Neuronal stem cell (in vitro differentiated cells): ENCODE measurements at places on chromosomes 7 and 10.

- DNase-seq, result no peak
Measured at GRCh38 chr10:114384181-114384580, 20.1 kb downstream of the AFAP1L2 start.

- DNase-seq, result no peak
Measured at GRCh38 chr7:100685631-100686145, 8.4 kb downstream of the GIGYF1 start.

DNA sequence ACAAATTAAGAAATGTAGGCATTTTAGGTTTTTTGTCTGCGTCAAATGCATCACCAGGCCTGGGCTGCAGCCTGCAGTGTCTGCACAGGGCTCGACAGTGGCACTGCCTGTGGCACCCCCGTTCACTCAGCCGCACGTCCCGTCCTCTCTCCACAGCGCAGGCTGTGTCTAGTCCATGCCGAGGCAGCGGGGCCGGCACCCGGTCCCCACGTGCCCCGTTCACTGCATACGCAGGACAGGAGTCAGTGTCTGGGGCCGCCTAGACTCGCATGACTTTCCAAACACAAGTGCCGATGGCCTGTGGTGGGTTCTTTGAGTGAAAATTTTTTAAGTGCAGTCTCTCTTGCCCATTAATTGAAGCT, 446.4 kb downstream of the PTPRN2 start:
- no peak for DNase-seq

GRCh38 chr10:48657416-48657815, 27.3 kb upstream of the WDFY4 start:
- DNase-seq, result no peak

GRCh38 chr7:50216626-50217025, 87.9 kb upstream of the IKZF1 start:
- no peak for DNase-seq

DNA sequence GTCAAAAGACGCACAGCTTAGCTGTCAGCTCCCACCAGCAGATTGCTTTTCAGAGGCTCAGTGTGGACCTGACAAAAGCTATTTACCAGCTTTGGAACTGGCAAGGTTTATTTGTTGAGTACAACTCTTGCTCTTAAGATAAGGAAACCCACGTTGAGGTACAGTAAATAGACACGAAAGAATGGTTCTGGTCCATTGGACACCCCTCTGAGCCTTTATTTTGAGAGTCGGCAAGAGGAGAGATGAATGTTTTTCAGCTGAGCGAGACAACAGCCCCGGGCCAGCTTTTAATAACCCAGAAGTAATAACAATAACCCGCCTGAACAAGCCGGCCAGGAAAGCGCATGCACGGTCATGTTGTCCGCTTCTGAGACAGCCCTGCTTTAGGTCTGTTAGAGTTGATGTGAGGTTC, 49.0 kb downstream of the WNT2 start:
- DNase-seq, result no peak

GRCh38 chr7:25493805-25494366, 265.6 kb upstream of the NPVF start:
- DNase-seq, result no peak

DNA sequence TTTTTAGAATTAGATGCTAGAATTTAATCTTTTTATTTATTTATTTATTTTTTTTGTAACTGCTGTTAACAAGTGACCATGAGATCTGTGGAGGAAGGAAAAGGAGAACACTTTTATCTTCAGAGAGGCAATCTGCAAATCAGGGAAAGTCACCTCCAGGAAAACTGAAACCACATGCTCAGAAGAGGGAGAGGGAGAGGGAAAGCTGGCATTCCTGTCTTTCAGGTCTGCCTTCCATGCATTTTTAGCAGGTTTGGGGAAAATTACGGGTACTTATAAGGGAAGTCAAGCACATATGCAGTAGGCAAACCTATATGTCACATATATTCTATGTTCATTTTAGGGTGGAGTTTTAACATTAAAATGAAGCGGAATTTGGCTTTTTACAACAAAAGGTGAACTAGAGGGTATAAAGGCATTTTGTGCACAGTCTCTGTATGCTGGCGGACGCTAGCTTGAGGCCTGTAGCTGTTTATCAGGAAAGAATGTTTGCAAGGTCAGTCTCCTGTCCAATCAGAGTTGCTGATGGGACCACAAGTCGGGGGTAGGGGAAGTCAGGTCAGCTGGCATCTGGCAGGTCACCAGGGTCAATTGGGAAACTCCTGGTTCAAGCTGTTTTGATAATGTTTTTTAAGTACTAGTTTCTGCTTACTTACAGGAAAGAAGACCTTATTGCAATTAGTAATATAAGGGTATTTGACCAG, 333.5 kb downstream of the GPR158 start:
- DNase-seq, result no peak

- no peak for DNase-seq
Measured at GRCh38 chr10:21969326-21970287, 33.9 kb downstream of the DNAJC1 start.

GRCh38 chr10:27285093-27285492, 44.5 kb upstream of the ACBD5 start:
- DNase-seq, result no peak

DNA sequence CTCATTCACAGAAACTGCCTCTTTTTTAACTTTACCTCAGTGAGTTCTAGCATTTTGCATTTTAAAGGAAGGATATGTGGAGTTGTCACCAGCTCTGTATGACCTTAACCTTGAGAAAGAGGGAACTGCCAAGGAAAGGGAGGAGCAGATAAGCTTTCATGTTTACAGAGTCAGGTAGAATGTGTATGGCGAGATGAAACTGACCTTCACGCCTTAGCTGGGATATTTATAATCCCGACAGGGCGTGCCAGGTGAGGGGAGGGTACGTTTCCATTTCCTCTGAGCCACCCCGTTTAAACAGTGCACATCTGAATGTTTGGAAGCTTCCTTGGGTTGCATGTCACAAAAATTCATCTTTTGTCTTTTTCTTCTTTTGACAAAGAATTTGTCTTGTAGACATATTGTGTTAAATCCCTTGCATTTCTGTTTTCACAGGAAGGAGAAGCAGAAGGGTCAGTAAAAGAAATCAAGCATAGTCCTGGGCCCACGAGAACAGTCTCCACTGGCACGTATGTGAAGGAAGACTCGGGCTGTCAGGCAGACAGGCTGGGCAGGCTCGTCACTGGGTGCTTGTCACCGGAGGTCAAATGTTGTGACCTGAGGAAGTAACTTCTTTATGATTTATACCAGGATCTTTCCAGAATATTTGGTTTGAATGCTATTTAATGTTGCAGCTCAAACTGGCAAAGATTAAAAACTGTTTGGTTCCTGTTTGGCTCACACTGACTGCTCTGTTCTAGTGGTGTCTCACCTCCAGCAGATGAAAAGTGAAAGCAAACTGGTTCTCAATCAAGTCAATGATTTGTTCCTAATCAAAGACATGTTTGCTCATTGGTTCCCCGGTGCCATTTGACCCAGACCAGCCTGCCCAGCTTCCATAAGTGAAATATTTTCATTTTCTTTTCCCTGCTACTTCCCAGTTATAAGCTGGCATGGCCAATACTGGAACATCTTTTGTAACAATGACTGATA, 16.2 kb downstream of the OPTN start:
- DNase-seq, result no peak

- no peak for DNase-seq
Measured at GRCh38 chr10:109202111-109202510, 721.2 kb downstream of the XPNPEP1 start.

GRCh38 chr10:86687750-86688149, 19.4 kb downstream of the LDB3 start:
- DNase-seq, result no peak

- no peak for DNase-seq
Measured at GRCh38 chr7:75040512-75040911, 33.1 kb downstream of the RCC1L start.

GRCh38 chr10:102698894-102699293, 15.3 kb downstream of the ARL3 start:
- DNase-seq, result no peak

GRCh38 chr7:116802144-116802745, 60.1 kb upstream of the CAPZA2 start:
- peak; percentile 20 for DNase-seq

DNA sequence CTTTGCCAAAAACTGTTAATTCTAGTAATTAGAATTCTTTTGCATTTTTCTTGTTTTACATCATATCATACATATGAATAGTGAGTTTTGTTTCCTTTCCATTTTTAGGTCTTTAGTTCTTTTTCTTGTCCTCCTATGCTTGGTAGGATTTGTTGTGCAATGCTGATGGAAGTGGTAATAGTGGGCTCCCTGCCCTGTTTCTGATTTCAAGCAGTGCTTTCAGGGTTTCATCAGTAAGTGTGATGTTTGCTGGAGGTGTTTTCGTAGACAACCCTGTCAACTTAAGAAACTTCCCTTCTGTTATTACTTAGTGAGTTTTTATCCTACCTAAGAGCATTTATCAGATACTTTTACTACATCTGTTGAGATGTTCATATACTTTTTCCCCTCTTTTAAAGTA, 50.5 kb downstream of the CSGALNACT2 start:
- no peak for DNase-seq

GRCh38 chr7:77543910-77544309, 6.8 kb downstream of the PTPN12 start:
- DNase-seq, result no peak

- DNase-seq, result no peak
Measured at GRCh38 chr7:104074529-104074928, 85.1 kb upstream of the RELN start.

DNA sequence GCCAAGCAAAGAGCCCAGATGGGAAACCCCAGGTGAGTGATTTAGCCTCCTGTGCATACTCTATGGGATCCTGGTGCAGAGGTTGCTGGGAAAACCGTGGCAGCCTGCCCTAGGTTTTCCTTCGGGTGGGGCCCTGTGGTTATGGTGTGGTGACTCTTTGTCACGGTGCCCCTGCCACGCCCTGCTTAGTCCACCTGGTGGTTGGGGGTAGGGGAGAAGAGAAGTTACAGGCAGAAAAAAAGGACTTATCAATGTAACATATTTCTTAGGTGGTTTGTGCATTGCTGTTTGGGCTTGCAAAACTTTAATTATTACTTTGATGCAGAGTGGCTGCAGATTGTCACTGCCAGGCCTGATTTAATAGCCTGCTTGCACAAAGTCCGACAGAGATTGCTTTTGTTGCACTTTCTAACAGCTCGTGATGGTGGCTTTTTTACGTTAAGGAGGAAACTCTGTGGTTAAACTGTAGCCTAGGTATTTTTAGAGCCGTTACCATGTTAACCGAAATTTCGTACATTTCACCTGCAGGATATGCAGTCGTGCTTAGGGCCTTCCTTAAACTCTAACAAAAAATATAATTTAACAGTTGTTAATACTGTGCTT, 197.4 kb downstream of the RNLS start:
- no peak for DNase-seq

DNA sequence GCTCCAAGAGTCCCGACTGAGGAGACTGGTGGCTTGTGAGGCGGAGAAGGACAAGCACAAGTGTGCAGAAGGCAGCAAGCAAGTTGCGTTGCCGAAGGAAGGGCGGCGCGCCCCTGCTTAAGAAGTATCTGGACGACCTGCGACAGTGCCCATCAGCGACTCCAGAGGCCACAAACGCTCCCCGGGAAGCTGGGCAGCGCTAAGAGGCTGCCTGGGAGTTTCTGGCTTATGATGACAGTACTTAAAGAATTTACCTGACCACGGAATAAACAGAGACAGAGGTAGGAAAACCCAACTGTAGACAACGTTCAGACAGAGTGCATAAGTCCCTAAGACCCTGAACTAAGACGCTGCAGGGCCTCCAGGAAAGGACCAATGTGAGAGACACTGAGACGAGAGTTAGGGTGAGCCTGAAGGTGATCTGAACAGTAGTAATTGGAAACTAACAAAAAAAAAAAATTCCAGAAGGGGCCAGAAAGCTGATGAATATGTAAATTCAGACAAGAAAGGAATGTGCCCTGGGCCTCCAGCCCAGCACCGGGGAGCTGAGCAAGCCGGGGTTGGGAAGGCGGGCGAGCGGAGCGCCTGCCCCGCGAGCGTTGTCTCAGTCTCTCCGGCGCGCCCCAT, 1.0 kb downstream of the OSBPL3 start:
- no peak for DNase-seq

GRCh38 chr7:128080169-128080568, 48.9 kb upstream of the LRRC4 start:
- no peak for DNase-seq

DNA sequence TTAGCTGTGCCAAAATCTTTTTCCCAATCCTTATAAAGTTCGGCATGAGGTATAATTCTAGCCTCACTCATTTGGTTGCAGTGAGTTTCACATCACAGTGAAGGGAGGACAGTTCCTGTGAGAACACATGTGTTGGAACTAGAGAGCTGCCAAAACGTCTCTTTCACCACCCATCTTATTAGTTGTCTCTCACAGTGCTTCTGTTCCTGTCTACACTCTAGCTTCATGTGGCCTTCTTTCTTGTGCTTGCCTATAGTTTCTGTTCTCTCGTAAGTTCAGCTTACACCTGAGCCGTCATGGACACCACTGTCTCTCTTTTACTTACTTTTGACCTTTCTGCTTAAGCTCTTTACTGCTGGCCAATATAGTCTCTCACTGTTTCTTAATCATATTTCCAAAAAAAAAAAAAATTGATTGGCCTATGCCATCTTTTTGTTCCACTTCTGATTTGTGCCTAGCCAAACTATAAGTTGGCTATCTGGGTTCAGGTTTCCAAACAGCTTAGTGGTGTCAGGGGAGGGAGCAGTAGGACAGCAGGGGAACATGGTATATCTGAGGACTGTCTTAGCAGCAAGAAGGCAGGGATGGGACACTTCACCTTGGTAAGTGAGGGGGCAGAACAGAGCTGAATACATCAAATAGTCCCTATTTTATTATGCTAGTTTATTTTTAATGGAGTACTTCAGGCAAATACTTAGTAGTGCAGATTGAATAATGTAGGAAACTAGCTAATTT, 38.0 kb downstream of the ZNRF2 start:
- no peak for DNase-seq

GRCh38 chr7:16668049-16668858, 22.3 kb downstream of the BZW2 start:
- DNase-seq, result no peak

GRCh38 chr10:114379631-114380041, 24.7 kb downstream of the AFAP1L2 start:
- DNase-seq, result no peak

- DNase-seq, result no peak
Measured at GRCh38 chr7:158286210-158286609, 301.4 kb downstream of the PTPRN2 start.

DNA sequence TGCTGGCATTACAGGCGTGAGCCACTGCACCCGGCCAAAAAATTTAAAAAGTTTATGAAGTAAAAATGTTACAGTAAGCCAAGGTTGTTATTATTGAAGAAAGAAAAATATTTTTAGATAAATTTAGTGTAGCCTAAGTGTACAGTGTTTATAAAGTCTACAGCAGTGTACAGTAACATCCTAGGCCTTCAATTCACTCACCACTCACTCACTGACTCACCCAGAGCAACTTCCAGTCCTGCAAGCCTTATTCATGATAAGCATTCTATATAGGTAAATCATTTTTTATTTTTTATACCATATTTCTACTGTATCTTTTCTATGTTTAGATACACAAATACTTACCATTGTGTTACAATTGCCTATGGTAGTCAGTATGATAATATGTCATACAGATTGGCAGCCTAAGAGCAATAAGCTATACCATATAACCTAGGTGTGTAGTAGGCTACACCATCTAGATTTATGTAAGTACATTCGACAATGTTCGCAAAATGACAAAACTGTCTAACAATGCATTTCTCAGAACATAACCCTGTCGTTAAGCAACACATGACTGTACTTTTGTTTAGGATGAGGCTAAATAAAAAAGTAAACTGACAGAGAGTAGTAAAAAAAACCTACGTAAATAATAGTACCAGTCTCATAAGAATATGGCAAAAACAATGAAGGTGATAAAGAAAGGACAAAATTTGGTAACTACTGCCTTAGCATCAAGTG, 77.8 kb upstream of the FAM133B start:
- no peak for DNase-seq
